ENCODE measurements at places on chromosomes 1 and 21. TPM values are rescaled to one million over a fixed set of nuclear protein-coding genes. Genes with fewer than 3 reads are reported as not detected.

DNA sequence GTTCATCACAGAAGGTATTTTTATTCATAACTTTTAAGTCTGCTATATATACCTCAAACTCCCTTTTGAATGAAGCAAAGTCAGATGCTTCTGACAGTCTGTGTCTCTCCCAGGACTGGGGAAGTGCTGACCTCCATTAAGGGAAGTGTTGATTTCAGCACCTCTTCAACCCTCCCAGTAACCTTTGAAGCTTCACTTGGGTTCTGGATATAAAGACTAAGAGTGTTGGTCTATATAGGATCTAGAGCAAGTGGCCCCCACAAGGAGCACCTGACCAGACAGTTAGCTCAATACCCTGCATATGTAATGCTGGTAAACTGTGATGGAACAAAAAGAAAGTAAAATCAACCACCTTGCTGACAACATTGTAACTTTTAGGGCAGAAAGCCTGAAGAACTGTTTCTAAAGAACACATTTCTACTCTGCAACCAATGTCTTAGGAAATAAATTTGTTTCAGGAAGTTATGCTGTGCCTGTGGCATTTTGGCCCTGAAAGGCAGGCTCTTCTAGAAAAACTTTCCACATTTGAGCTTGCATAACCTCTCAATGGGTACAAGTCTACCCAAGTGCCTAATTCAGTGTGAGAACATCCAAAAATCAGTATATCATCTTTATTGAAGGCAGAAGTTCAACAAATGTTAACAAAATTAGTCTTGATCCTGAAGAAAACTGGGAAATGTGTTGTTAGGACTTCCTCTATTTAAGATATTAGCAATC lies 865 bp upstream of the PTPN22 start:
- DNase-seq = peak; percentile 47

- no peak for DNase-seq
Measured at GRCh38 chr1:235325139-235325538, 2.8 kb downstream of the ARID4B start.

GRCh38 chr21:33022489-33022827 lies 3.3 kb upstream of the OLIG2 start:
- DNase-seq = no peak

DNA sequence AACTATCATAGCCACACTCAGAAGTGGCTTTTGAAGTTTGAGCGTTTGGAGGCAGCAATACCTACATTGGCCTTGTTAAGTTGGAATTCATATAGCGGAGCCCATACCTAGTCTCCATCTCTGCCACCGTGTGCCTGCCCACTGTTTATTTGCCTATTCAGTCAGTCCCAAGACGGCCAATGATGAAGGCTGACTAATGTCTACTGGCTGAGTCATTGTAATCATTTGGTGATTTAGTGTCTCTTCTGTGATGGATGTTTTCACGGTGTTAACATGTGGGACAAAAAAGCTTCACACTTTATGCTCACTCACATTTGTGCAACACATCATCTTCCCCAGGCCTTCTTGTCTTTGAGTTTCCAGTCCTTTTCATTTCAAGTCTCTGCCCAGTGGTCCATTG lies 92.6 kb upstream of the PBX1 start:
- DNase-seq = no peak

DNA sequence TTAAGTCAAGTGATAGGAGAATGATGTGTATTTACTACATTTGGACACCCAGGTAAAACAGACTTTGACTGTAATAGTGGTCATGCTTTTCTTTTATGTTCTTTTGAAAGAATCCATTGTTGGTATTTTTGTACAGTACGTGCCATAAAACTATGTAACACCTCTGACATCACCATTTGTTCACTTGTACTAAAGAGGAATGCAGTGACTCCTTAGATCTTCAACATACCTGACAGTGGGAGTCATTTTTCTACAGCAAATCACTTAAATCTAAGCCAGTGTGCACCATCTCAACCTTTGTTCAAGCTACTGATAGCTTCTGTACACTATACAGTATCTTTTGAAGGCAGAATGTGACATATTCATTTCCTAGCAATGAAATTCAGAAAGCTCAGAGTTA lies 6.3 kb upstream of the PLD5 start:
- no peak for DNase-seq

- DNase-seq = no peak
Measured at GRCh38 chr21:20272791-20273362, 725.3 kb upstream of the NCAM2 start.

GRCh38 chr21:45631540-45631939 lies 12.0 kb upstream of the PCBP3 start:
- DNase-seq = no peak

GRCh38 chr1:24351918-24352627 lies 32.9 kb downstream of the GRHL3 start:
- peak; percentile 86 for DNase-seq

- DNase-seq = no peak
Measured at GRCh38 chr21:46095083-46095719, 2.7 kb upstream of the COL6A2 start.

DNA sequence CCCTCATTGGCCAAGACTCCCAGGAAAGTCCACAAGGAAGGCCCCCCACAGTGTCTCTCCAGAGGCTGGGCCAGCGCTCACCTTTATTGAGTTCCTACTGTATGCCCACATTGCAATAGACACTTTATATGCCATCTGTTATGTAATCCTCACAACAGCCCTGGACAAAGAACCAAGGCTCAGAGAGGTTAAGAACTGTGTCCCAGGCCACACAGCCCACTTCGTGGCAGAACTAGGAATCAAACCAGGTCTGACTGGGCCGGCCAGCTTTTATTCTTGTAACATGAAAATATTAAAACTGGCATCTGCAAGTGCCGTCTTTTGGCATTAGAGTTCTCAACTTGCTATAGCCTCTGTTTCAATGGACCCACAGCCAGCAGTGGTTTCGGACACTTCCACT lies 4.5 kb downstream of the CTRC start:
- DNase-seq = no peak

DNA sequence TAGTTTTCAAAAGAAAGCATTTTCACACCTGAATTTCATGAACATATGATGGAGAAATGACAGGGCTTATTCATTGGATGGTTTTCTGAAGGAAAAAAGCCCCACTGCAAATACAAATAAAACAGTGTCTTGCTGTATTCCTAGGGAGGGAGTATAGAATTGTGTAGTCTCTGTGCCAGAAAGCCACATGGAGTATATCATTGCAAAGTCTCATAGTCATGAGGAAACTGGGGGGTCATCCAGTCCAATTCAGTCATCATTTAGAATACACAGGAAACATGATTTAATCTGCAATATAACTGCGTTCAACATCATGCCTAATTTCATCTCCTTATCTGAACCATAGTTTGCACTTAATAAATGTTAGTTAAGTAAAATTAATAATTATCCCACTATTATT lies 222.3 kb downstream of the NTNG1 start:
- DNase-seq = no peak

GRCh38 chr1:200675588-200675852 lies 5.8 kb upstream of the DDX59 start:
- no peak for DNase-seq

- no peak for DNase-seq
Measured at GRCh38 chr1:229895605-229896004, 171.4 kb upstream of the GALNT2 start.

DNA sequence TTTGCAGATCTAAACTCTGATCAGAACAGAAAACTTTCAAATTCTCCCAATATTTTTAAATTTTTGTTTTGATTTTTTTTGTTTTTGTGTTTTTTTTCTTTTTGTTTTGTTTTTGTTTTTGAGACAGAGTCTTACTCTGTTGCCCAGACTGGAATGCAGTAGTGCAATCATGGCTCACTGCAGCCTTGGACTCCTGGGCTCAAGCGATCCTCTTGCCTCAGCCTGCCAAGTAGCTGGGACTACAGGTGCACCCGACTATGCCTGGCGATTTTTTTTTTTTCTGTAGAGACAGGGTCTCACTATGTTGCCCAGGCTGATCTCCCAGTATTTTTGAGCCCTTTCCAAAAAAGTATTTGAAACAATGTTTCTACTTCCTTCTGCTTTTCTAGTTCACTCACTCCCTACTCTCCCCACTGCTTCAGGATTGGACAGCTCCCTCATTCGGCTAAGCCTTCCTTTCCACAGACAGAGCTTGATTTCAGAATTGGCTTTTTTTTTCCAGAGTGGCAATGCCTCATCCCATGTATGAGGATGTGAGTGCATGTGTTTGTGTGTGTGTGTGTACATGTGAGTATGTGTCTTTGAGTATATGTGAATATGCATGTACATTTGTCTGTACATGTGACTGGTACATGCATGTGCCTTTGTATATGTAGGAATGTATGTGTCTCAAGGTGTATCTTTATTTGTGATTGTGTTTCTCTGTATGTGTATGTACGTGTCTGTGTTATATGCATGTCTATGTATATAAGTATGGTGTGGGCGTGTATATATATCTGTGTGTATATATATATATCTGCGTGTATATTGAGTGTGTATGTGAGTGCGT lies 11.9 kb downstream of the LHX4 start:
- DNase-seq = no peak

- DNase-seq = peak; percentile 73
Measured at GRCh38 chr1:234962340-234962989, 166.2 kb downstream of the TOMM20 start.

DNA sequence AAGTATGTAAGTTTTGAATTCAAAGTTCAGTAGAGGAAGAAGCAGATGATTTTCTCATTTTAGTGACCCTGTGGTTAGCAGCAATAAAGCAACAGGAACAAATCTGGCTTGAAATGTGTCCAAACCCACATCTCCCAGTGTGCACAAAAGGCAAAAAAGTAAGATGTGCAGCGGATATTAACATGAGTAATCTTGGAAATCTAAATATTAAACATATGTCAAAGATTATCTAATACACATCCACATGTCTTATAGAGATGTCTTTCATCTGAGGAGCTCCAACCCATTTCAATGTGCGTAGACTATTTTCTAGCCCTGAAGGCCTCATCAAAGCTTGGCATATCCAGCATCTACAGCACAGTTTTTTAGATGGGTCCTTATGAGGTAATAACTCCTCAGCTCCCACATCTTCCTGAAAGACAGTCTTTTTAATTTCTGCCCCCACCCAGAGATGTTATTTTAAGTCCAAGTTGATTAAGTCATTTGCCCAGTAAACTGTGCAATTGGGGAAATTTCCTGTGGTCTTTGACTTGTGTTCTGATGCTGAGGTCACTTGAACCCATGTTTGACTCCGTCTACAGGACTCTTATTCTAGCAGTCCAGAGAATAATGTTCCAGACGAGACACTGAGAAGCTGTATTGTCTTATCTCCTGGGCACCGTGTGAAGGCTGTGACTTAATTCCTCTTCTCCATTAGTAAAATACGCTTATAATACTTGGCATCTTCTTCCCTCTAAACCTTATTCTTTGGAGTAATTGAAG lies 73.7 kb downstream of the LMO4 start:
- DNase-seq = no peak

GRCh38 chr1:64984106-64984505 lies 17.8 kb upstream of the JAK1 start:
- DNase-seq = no peak

GRCh38 chr1:114558544-114558943 lies 22.9 kb downstream of the BCAS2 start:
- no peak for DNase-seq

DNA sequence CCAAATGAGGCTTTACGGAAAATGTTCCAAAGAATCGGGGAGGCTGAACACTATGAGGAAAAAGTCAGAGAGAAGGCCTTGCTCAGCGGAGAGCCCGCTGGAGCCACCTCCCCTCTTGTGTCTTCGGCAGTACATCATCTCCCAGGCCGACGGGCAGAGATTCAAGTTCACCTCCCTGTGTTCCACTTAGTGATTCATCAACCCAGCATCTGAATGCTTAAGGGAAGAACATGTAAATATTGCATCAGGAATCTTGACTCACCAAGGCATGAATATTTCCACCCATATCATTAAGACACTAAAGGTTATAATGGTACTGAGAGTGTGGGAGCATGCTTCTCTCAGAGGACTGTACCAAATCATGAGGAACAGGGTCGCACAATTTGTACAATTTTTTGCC lies 172.5 kb downstream of the ST6GALNAC5 start:
- DNase-seq = no peak

DNA sequence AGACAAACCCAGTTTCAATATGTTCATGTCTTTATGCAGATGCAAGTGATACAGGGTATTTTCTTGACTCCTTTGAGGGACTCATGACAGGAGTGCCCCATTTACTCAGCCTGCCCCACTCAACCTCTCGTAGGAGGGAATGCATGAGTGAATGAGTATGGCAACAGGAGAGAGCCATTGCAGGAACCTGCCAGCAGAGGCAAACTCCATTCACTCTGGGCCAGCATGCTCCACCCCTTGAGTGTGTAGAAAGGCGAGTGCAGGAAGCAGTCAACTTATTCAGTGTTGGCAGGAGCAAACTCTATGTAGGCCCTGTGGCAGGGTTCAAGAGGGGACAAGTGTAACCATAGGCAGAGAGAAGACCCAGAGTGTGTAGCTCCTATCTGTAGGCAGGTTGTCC lies 1526.3 kb downstream of the PLA2G4A start:
- DNase-seq = no peak

GRCh38 chr1:54543729-54544496 lies 4.1 kb upstream of the ACOT11 start:
- DNase-seq = no peak

Gene LCE1B
- total RNA-seq = not detected

Gene ZBED6
- 17.7 TPM for total RNA-seq

Gene ALPL
- total RNA-seq = not detected

Gene GRIK3
- not detected for total RNA-seq

Gene OR6K3
- not detected for total RNA-seq

Gene TNFSF4
- 1.6 TPM for total RNA-seq

Gene CELA3B
- not detected for total RNA-seq

Gene TRAF3IP3
- total RNA-seq = 194 TPM

Gene UMODL1
- not detected for total RNA-seq

Gene DMBX1
- 0.09 TPM for total RNA-seq

Gene PADI2
- not detected for total RNA-seq

Gene HHIPL2
- not detected for total RNA-seq

Gene PYGO2
- 21.8 TPM for total RNA-seq

All from activated CD8-positive, alpha-beta T cell treated with anti-CD3 and anti-CD28 coated beads for 36 hours (primary cell).